Effector CD8-positive, alpha-beta T cell (primary cell): ENCODE measurements at places on chromosomes 2 and 18.

GRCh38 chr2:240366901-240367300 lies 68.6 kb upstream of the GPC1 start:
- DNase-seq, result no peak

- no peak for DNase-seq
Observed at GRCh38 chr18:58941426-58942099, 76.9 kb downstream of the ZNF532 start.

GRCh38 chr2:191957996-191958860 lies 111.3 kb upstream of the CAVIN2 start:
- no peak for DNase-seq

GRCh38 chr2:240852671-240853314 lies 15.8 kb upstream of the AGXT start:
- no peak for DNase-seq

- DNase-seq, result no peak
Observed at GRCh38 chr2:172082105-172082943, 3.0 kb upstream of the DLX1 start.

DNA sequence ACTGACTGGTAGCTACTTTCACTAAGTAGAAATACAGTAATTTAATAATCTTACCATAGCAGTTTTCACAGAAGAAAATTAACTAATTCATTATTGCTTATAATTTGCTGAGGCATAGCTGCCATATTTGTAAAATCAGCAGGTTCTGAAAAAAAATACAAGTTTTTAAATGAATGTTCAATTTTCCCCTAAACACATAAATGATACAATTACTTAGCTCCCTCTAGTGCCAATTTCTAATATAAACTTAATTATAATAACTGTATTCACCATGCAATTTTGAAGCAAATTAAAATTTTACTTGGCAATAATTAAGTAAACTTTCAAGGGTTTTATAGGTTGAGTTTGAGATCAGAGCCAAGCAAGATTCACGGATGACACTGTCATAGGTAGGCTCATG lies 1321.6 kb upstream of the ACVR2A start:
- DNase-seq, result no peak

DNA sequence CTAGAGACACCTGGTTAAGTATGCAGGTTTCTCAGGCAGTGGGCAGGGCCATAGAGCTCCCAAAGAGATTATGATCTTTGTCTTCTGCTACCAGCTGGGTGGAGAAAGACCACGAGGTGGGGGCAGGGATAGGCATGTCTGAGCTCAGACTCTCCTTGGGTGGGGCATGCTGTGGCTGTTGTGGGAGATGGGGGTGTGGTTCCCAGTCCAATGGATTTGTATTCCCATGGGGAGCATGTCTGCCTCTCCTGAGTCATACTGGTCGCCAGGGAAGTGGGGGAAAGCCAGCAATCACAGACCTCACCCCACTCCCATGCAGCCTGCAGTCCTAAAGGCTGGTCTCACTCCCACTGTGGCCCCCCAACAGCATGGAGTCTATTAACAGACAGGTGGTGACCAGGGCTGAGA lies 31.4 kb upstream of the RHOB start:
- DNase-seq, result no peak

- DNase-seq, result no peak
Observed at GRCh38 chr2:119010336-119010735, 68.3 kb downstream of the MARCO start.

DNA sequence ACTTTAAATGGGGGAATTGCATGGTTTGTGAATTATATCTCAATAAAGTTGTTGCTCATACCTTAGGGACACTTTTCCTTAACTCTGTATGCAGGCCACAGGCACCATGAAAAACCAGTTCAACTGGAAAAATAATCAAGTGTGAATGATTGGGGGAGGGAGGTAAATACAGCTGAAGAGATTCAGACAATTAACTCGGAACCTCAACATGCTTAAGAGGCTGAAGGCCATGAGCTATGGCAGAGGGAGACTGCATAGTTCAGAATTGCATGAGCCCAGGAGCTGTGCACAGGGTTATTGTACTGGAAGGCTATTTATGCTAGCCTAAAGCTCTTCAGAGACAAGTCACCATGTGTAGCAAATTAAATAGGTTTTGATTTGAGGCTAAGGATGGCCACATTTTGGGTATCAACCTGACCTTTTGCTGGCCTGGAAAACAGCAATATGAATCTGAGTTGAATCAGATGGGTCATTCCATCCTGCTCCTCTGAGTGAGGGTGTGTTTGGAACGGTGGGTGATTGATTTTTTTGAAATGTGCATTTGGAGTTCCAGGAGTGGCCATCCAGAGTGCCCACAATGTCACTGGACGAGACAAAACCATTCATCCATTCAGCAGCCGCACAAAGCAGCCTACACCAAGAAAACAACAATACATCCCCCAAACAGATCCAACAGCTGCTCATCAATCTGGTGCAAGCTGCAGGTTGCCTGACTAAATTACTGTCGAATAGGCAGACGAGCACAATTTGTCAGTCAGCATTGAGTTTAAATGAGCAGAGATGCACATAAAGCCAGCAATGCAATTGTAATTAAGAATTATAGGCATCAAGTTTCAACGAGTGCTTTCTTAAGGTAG lies 42.5 kb downstream of the HRH4 start:
- DNase-seq, result no peak

DNA sequence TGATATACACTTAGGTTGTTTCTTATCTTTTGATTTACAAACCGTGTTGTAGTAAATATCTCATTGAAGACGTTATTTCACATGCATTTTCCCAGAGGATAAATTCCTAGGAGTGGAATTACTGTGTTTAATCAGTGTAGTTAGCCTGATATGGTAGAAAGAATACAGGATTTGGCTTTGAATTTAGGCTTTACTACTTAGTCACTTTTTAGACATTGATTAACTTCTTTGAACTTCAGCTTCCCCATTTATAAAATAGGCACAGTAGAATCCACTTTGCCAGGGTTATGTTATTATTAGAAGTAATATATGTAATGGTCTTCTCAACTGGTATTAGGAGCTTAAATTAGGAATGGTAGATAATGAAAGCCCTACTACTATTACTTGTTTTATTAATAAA lies 27.4 kb downstream of the PSMD14 start:
- DNase-seq, result no peak

- DNase-seq, result no peak
Observed at GRCh38 chr18:63446266-63446665, 24.0 kb upstream of the VPS4B start.

DNA sequence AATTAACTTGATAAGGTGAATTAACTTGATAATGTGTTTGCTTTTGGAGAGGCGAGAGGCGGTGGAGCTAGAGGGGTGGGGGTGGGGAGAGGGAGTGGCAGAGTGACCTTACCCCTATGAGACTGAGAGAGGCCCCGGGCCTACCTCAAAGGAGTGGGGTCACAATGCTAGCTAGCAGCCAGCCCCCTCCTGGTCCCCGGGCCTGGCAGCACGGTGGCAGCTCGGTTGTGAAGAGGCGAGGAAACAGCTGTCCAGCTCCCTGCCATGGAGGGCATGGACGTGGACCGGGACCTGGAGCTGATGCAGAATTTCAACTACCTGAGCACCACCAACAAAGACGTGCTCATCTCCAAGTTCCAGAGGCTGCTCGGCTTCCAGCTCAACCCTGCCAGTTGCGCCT lies 123.9 kb downstream of the RGPD3 start:
- DNase-seq, result no peak

- no peak for DNase-seq
Observed at GRCh38 chr2:71863396-71863795, 284.3 kb downstream of the CYP26B1 start.

DNA sequence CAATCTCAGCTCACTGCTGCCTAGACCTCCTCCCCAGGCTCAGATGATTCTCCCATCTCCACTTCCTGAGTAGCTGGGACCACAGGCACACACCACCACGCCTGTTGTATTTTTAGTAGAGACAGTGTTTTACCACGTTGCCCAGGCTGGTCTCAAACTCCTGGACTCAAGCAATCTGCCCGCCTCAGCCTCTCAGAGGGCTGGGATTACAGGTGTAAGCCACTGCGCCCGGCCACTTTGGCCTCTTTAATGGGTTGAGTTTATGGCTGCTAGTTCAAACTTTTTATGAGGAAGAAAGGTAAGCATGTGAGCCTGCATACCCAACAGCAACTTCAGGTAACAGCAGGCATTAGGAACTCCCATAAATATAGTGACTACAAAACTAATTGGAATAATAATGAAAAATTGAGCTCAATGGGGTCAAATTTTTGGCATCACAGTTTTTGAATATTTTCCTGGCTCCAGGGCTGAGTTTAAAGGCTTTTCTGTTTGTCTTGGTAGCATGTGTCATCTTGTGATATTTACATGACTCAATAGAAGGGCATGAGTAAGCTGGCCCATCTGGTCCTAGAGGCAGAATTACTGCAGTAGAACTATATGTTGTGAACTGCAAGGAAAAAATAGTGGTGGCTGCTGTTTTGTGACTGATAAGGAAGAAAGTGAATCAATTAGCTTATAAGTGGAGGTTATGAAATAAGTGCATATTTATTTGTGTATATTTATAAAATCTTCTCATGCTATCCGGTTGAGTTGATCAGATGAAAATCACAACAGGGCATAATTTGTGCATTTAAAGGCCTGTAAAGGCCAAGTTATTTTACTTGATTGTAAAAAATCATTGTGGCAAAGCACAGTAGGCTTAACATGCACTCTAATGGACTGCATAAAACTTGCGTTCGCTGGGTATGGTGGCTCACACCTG lies 24.8 kb downstream of the GALM start:
- no peak for DNase-seq

- DNase-seq, result no peak
Observed at GRCh38 chr2:203733684-203734083, 27.2 kb downstream of the CD28 start.

DNA sequence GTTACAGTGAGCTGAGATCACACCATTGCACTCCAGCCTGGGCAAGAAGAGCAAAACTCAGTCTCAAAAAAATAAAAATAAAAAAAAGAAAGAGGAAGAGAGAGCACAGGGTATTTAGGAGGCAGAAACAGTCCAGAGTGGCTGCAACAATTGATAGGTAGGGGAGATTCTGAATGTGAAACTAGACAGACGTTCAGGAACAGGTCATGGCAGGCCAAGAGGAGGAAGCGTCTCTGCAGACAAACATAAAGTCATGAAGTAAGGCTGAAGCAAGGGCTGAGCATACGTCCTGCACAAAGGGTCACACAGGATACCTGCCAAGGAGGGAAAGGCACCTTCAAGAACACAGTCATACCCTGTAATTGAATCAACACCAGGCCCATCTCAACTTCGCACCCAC lies 64.1 kb upstream of the ZNF532 start:
- DNase-seq, result no peak

DNA sequence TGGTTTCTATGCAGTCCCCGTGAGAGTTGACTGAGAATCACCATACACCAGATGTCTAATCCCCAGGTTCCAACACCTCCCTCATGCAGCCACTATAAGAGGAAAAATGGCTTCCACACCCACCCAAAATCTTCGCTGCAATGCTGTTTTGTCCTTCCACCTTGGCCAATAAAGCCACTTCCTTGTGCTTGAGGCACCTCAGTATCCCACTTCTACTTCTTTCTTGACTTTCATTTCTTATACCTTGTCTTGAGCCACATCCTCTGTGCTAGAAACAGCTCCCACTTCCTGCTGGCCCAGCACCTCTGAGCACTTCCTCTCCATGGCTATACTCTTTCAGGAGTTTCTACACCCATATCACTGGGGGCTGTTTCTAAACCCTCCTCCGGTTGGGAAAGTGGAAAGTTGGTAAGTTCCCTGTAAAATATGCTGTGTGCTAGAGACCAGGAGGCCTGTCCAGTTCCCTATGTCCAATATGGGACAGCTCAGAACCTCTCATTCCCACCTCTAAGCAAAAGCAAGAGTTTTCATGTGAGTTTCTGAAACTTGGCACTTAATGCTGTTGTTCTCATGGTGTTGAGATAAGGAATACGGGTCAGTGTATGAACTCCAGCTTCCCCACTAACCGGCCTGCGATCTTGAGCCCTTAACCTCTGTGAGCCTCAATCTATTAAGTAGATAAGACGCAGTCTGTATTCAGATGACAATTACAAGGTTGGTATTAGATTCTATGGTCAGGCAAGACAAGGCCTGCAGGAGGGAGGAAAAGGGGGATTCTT lies 209.1 kb upstream of the ID2 start:
- no peak for DNase-seq

GRCh38 chr2:140506606-140507005 lies 1624.2 kb downstream of the LRP1B start:
- DNase-seq, result no peak

GRCh38 chr2:96241900-96242611 lies 23.7 kb downstream of the TMEM127 start:
- peak; percentile 10 for DNase-seq

GRCh38 chr2:201780674-201781493 lies at the start of gene ALS2:
ALS2 (minus strand) TSS chr2:201780933; CDS start chr2:201768885, 12,048 bp downstream.
- DNase-seq, result peak; percentile 88

DNA sequence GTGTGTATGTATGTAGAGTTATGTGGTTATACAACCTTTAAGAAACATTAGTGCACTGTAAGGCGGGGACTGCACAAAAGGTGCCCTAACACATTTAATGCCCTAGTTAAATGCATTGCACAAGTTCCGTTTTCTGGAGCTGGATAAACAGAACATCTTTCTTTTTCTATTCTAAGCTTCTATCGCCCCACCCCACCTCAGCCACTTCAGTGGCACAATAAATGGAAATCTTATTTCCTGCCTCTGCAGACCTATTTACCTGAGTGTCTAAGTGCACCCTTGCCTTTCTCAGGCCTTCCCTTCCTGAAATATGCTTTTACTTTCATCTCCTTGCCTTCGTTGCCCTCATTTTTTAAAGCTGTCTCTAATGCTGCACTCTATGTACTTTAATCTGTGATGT lies 123.5 kb downstream of the TANC1 start:
- DNase-seq, result no peak

- DNase-seq, result no peak
Observed at GRCh38 chr18:69874058-69874457, 73.6 kb downstream of the CD226 start.

DNA sequence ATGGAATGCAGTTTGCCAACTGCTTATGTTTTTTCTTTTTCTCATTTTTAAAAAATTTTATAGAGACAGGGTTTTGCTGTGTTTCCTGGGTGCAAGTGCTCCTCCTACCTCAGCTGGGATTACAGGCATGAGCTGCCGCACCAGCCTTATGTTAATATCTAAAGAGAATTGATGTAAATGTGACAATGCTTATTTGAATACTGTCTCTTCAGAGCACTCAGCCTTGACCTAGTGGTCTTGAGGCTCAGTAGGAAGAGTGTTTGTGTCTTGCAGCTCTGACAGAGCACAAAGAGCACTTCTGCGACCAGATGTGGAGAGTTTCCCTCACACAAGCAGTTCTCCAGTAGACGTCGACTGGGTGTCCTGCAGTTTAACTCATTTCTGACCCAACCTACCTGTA lies 55.3 kb downstream of the ARHGEF4 start:
- DNase-seq, result no peak

GRCh38 chr2:66901344-66901743 lies 466.4 kb downstream of the MEIS1 start:
- no peak for DNase-seq

GRCh38 chr18:59516356-59517155 lies 157.5 kb upstream of the LMAN1 start:
- no peak for DNase-seq

GRCh38 chr2:50431958-50432650 lies 599.8 kb downstream of the NRXN1 start:
- no peak for DNase-seq

GRCh38 chr2:197804758-197805714 lies 643 bp downstream of the PLCL1 start:
- peak; percentile 12 for DNase-seq

GRCh38 chr18:36752929-36753865 lies 75.6 kb downstream of the TPGS2 start:
- no peak for DNase-seq

- DNase-seq, result peak; percentile 7
Observed at GRCh38 chr2:108583903-108584520, 49.7 kb downstream of the LIMS1 start.
